ENCODE measurements at places on chromosomes 2 and 18.

- no peak for DNase-seq
Observed at GRCh38 chr18:50143294-50143693, 51.7 kb downstream of the MYO5B start.

DNA sequence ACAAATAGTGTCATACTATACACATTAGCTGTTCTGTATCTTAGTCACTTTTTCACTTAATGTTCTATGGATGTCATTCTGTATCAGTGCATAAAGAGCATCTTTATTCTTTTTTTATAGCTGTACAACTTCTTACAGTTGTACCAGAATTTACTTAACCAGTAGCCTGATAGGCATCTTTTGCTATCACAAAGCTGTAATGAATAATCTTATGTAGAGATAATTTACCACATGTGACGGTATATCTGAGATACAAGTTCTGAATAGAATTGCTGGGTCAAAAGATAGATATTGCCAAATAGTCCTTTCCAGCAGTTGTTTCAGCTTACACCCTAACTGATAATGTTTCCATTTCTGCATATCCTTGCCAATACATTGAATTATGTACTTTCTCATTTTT is 70.0 kb downstream of the PTRHD1 start:
- no peak for DNase-seq

DNA sequence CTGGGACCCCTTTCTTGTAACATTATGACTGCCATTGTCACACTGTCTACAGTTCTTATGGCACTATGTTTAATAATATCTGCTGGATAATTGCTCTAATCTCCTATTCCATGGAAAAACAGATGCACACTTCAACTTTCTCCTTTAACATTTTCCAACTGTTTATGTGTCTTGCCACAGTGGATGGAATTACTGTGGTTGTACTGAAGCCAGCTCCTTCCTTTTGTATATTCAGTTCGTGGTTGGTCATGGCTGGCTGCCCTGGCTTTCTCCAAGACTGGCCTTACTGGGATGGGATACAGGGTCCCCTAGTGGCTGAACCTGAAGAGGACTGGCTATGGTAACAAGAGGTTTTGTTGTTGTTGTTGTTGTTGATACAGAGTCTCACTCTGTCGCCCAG is 113.9 kb downstream of the SS18 start:
- no peak for DNase-seq

- no peak for DNase-seq
Observed at GRCh38 chr18:13036622-13037320, 45.6 kb downstream of the CEP192 start.

Measured in GM18507 (cell line).